Mesothelial cell of epicardium (in vitro differentiated cells): ENCODE measurements at places on chromosomes 13 and 19. TPM values are rescaled to one million over a fixed set of nuclear protein-coding genes. Genes with fewer than 3 reads are reported as not detected.

RFX2 gene
- 6.5 to 8.4 TPM (median 7.3 TPM) in 3 replicates for total RNA-seq

GRCh38 chr19:50266896-50267295, 62.3 kb downstream of the KCNC3 start:
- H3K27ac ChIP-seq: no peak overlapping the region
- no peaks in the 10 kb centered on the region for H3K4me1 ChIP-seq
- no peak overlapping the region for H3K4me3 ChIP-seq
- H3K27me3 ChIP-seq: peaks cover 10% of the 10 kb centered on the region

C19orf47 gene
- total RNA-seq: 15.3 to 17.8 TPM (median 16.3 TPM) in 3 replicates

DNA sequence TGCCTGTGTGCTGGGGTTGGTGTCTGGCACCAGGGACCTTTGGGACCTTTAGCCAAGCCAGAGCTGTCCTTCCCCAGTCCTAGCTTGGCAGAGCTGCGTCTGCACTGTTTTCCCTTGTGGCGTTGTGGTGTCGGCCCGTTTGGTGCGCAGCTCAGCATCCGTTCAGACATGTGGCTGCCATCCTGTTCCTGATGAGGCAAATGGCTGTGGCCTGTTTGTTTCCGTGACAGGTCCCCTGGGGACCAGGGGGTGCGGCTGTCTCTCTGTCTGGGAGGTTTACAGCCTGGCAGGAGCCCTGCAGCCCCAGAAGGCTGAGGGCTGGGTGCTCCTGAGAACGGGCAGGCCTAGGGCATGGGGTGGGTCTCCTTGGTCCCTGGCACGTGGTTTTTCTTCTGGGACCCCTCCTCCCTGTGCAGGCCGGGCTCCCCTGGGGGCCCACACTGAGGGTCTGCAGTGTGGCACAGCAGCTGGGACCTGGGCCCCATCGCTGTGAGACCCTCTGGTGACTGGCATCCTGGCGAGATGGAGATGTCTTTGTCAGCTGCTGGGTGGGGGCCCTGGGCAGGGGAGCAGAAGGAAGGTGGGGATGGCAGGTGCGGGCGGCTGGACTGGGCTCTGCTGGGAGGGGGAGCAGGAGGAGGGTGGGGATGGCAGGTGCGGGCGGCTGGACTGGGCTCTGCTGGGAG, 4.0 kb downstream of the SPPL2B start:
- H3K27ac ChIP-seq: peak overlapping the region; percentile 71
- DNase-seq: no peak
- peaks cover 6% of the 10 kb centered on the region for H3K36me3 ChIP-seq
- no peaks in the 10 kb centered on the region for H3K27me3 ChIP-seq
- no peak overlapping the region for H3K4me3 ChIP-seq

GRCh38 chr19:3822683-3823349, 36.6 kb upstream of the MATK start:
- no peaks in the 10 kb centered on the region for H3K4me1 ChIP-seq
- H3K36me3 ChIP-seq: no peaks in the 10 kb centered on the region
- H3K27me3 ChIP-seq: no peaks in the 10 kb centered on the region
- H3K27ac ChIP-seq: no peak overlapping the region

DNA sequence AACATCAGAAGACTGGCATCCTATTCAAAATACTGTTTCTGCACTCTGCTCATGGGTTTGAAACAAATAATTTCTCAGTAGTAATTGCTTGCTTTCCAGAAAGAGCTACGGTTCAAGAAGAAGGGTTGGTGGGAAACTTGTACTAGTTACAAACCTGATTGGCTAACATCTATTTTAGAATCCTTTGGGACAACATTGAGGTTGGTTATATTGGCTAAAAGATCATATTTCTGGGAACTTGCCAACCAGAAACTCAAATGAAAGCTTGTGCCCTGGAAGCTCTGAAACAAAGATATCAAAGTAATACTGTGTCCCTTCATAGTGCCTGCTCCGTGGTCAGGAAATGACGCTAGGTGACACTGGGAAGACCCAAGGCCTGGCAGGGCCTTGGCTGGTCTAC, 141.7 kb downstream of the LACC1 start:
- DNase-seq: no peak
- no peaks in the 10 kb centered on the region for H3K27me3 ChIP-seq
- H3K4me1 ChIP-seq: peaks cover 10% of the 10 kb centered on the region
- no peak overlapping the region for H3K4me3 ChIP-seq

DNA sequence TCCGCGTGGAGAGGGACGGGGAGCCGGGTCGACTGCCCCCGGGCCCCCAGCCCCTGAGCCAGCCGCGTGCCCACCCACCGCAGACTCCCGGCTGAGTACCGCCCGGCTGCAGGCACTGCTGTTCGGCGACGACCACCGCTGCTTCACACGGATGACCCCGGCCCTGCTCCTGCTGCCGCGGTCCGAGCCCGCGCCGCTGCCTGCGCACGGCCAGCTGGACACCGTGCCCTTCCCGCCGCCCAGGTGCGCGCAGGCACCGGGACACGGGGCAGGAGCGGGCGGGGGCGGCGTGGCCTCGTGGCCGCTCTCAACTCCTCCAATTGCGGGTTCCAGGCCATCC, 1.6 kb downstream of the AMH start:
- DNase-seq: no peak
- H3K27me3 ChIP-seq: peaks cover 17% of the 10 kb centered on the region
- H3K4me3 ChIP-seq: no peak overlapping the region
- peaks cover 3% of the 10 kb centered on the region for H3K4me1 ChIP-seq

PRRG2 gene
- total RNA-seq: 0.87 to 1.4 TPM (median 1.1 TPM) in 3 replicates

INSR gene
- total RNA-seq: 42.3 to 46.5 TPM (median 44.7 TPM) in 3 replicates

DNA sequence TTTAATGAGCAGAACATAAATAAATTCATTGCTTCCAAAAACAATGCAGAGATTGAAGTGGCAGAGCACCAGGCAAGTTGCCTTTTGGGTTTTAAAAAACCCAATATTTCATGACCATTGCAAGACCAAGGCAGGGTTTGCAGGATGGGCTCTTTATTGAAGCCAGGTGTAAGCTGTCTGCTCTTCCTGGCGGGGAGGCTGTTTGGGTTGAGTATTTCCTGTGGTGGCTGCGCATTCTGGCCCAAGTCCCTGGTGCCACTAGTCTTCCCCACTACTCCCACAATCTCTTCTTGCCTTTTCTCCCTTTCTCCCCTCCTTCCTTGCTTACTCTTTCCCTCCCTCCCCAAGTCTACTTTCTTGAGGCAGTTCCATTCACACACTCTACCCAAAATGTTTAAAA, 116.4 kb downstream of the AKAP11 start:
- no peak for DNase-seq
- no peak overlapping the region for H3K27ac ChIP-seq
- H3K36me3 ChIP-seq: no peaks in the 10 kb centered on the region
- H3K4me1 ChIP-seq: no peaks in the 10 kb centered on the region

RNASEH2B gene
- total RNA-seq: 38.5 to 49.0 TPM (median 47.4 TPM) in 3 replicates

- DNase-seq: no peak
- no peaks in the 10 kb centered on the region for H3K36me3 ChIP-seq
- peak overlapping the region; percentile 92 for H3K4me3 ChIP-seq
- peak overlapping the region; percentile 96 for H3K27ac ChIP-seq
Measured at GRCh38 chr19:53365899-53366493, 491 bp downstream of the ZNF525 start.

- H3K27me3 ChIP-seq: peaks cover 28% of the 10 kb centered on the region
- DNase-seq: no peak
- no peak overlapping the region for H3K27ac ChIP-seq
- H3K4me1 ChIP-seq: peaks cover 7% of the 10 kb centered on the region
- H3K36me3 ChIP-seq: no peaks in the 10 kb centered on the region
Measured at GRCh38 chr19:17780781-17781180, 14.2 kb upstream of the B3GNT3 start.

DNA sequence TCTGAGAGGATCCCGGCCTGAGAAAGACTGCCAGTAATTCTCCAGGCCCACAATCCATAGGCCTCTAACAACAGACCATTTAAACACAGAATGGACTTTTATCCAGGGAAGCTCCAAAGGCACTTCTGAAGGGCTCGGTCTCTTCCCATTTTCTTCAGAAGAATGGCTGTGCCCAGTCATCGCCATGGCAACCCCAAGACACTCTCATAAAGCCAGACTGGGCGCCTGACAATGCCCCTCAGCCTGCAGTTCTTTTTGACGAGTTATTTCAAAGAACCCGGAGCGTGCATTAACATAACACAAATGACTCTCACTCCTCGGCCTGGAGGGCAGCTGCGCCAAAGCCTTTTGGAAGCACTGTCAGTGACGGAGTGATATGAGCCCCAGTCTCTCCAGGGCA, 61.0 kb downstream of the RASA3 start:
- H3K4me3 ChIP-seq: no peak overlapping the region
- H3K27me3 ChIP-seq: no peaks in the 10 kb centered on the region
- H3K36me3 ChIP-seq: peaks cover 1% of the 10 kb centered on the region
- peak overlapping the region; percentile 80 for H3K27ac ChIP-seq
- no peak for DNase-seq

- peak overlapping the region; percentile 56 for H3K4me3 ChIP-seq
- H3K4me1 ChIP-seq: peaks cover 11% of the 10 kb centered on the region
- peak overlapping the region; percentile 82 for H3K27ac ChIP-seq
- no peak for DNase-seq
Measured at GRCh38 chr19:2042485-2043250, 8.4 kb downstream of the MKNK2 start.

- DNase-seq: no peak
- H3K36me3 ChIP-seq: peaks cover 2% of the 10 kb centered on the region
- H3K4me1 ChIP-seq: peaks cover 14% of the 10 kb centered on the region
- H3K4me3 ChIP-seq: no peak overlapping the region
- H3K27ac ChIP-seq: peak overlapping the region; percentile 26
- H3K27me3 ChIP-seq: no peaks in the 10 kb centered on the region
Measured at GRCh38 chr13:105220063-105220462, 1315.4 kb downstream of the EFNB2 start.

GRCh38 chr19:54029930-54030490, 33.7 kb downstream of the VSTM1 start:
- H3K27ac ChIP-seq: no peak overlapping the region
- H3K27me3 ChIP-seq: peaks cover 24% of the 10 kb centered on the region
- DNase-seq: no peak
- no peak overlapping the region for H3K4me3 ChIP-seq
- H3K4me1 ChIP-seq: no peaks in the 10 kb centered on the region

KLF5 gene
- 62.4 to 70.3 TPM (median 65.9 TPM) in 3 replicates for total RNA-seq

GRCh38 chr13:30690282-30691188, 44.8 kb upstream of the ALOX5AP start:
- no peaks in the 10 kb centered on the region for H3K36me3 ChIP-seq
- peak overlapping the region; percentile 2 for H3K4me3 ChIP-seq
- peaks cover 3% of the 10 kb centered on the region for H3K4me1 ChIP-seq
- H3K27me3 ChIP-seq: no peaks in the 10 kb centered on the region

- H3K27ac ChIP-seq: peak overlapping the region; percentile 94
- no peaks in the 10 kb centered on the region for H3K27me3 ChIP-seq
- peaks cover 29% of the 10 kb centered on the region for H3K4me1 ChIP-seq
Measured at GRCh38 chr19:47614021-47614295, 5.0 kb downstream of the BICRA start.

GRCh38 chr13:38395497-38395788, 45.8 kb downstream of the UFM1 start:
- H3K27ac ChIP-seq: peak overlapping the region; percentile 57
- no peaks in the 10 kb centered on the region for H3K27me3 ChIP-seq
- H3K4me3 ChIP-seq: no peak overlapping the region
- peaks cover 6% of the 10 kb centered on the region for H3K36me3 ChIP-seq
- peaks cover 36% of the 10 kb centered on the region for H3K4me1 ChIP-seq

DNA sequence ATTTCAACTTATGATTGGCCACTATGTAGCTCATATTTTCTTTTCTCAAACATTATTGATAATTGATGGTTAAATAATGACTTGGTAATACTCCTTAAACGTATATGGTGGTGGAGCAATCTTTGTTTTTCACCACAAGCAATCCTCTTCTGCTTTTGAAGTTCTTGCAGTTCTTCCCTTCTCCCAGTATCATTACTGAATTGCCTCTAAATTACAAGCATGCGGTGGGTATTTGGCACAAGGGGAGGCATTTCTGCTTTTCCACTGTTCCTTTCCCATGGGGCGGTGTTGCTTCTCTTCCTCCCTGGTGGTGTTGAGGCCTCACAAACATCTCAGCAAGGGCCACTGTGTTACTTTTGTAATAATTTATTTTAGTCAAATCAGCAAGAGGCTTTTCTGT, 234.4 kb upstream of the RXFP2 start:
- peaks cover 16% of the 10 kb centered on the region for H3K4me1 ChIP-seq
- peaks cover 2% of the 10 kb centered on the region for H3K36me3 ChIP-seq
- no peak for DNase-seq
- no peak overlapping the region for H3K27ac ChIP-seq
- H3K4me3 ChIP-seq: no peak overlapping the region

- DNase-seq: no peak
- no peaks in the 10 kb centered on the region for H3K36me3 ChIP-seq
- peaks cover 25% of the 10 kb centered on the region for H3K27me3 ChIP-seq
- no peak overlapping the region for H3K27ac ChIP-seq
- H3K4me1 ChIP-seq: no peaks in the 10 kb centered on the region
Measured at GRCh38 chr19:43711751-43712355, 4.0 kb upstream of the IRGC start.

- H3K27me3 ChIP-seq: no peaks in the 10 kb centered on the region
- no peak overlapping the region for H3K27ac ChIP-seq
- no peaks in the 10 kb centered on the region for H3K4me1 ChIP-seq
- H3K4me3 ChIP-seq: no peak overlapping the region
- no peak for DNase-seq
Measured at GRCh38 chr19:812747-813218, 9.0 kb downstream of the PLPPR3 start.

GRCh38 chr19:19379527-19379926, 25.9 kb upstream of the GATAD2A start:
- H3K4me3 ChIP-seq: no peak overlapping the region
- H3K36me3 ChIP-seq: peaks cover 2% of the 10 kb centered on the region
- H3K27ac ChIP-seq: peak overlapping the region; percentile 89
- DNase-seq: no peak
- H3K27me3 ChIP-seq: no peaks in the 10 kb centered on the region
- peaks cover 24% of the 10 kb centered on the region for H3K4me1 ChIP-seq

DNA sequence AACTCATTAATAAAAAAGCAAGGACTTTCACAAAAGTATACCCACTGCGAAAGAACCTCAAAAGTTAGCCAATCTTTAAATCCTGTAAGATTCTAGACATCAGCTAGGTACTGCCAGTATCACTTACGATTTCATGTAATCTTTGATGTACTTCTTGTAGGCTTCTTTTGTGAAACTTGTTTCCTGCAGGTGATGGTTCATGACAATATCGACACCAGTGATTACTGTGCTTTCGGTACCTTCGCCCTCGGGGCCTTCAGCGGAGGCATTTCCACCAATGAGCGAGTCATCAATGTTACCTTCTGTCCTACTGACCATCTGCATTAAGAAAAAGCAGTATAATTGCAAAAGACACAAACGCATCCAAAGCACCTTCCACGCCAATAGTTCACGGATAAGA, 1.1 kb downstream of the TPT1 start:
- H3K27me3 ChIP-seq: no peaks in the 10 kb centered on the region
- peaks cover 43% of the 10 kb centered on the region for H3K36me3 ChIP-seq
- peaks cover 37% of the 10 kb centered on the region for H3K4me1 ChIP-seq
- peak overlapping the region; percentile 98 for H3K4me3 ChIP-seq
- peak overlapping the region; percentile 100 for H3K27ac ChIP-seq

DNA sequence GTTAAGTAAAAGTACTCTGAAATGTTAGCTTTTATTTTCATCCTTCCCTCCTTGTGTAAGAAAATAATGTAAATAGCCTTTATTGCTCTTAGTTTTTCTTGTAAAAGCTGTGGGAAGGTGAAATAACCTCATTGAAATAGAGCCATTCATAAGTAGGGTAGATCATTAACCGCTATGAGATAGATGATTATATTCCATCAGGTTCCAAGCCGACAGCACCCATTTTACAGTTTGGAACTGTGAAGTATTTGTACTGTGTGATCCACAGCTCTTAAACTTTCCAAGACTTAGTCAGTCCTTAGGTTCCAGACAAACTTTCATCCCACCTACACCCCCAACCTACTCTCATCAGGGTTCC, 216.5 kb downstream of the TSHZ3 start:
- H3K27ac ChIP-seq: no peak overlapping the region
- peaks cover 6% of the 10 kb centered on the region for H3K4me1 ChIP-seq
- no peak for DNase-seq
